ENCODE measurements at places on chromosomes 5 and 9.

DNA sequence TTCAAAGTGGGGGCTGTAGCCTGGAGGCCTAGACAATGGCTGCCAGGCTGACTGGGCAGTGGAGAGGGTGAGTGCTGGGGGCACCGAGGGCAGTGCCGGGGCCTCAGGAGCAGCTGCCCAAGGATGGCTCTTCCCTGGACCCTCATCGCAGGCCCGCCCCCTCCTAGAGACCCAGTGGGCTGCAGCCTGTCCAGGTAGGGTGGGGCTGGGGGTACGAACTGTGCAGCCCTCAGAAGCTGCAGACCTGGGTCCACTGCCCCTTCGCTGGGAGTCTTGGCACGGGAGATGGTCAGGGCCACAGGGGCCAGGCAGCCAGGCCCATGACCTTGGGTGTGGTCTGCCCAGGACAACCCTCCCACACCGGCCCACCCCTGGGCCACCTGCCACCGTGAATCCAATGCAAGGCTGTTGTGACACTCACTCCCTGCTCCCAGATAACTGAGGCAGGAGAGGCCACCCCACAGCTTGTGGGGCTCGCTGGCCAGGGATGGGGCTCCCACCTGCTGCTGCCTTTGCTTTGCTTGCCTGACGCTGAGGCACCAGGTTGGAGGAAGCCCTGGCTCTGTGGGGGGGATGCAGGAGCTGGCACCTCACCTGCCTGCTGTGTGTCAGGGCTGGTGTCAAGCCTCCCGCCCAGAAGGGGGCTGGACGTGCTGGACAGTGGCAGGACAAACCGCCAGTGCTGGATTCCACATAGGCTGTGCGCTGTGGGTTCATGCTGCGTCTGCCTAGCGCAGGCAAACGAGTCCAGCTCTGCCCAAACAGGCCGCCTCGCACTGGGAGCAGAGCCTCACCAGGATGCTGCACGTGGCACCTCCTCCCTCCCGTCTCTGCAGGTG lies 23.1 kb upstream of the SLC9A3 start:
- no peak for DNase-seq

DNA sequence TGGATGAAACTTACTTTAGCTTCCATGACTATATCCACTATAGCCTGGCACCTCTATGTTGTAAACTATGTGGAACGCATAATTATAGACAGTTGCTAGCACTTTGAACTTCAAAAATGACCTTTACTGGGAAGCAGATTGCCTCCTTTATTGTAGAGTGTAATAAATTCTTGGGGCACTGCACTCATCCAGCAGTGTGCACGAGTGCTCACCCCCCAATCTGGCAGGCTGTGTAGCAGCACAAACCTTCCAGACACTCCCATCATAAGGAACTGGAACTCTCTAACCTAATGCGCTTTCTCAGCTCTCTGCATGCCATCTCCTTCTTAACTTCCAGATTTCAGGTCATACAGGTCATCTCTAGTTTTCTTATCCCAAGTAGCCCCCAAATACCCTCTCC lies 1.5 kb upstream of the PDE6A start:
- no peak for DNase-seq

DNA sequence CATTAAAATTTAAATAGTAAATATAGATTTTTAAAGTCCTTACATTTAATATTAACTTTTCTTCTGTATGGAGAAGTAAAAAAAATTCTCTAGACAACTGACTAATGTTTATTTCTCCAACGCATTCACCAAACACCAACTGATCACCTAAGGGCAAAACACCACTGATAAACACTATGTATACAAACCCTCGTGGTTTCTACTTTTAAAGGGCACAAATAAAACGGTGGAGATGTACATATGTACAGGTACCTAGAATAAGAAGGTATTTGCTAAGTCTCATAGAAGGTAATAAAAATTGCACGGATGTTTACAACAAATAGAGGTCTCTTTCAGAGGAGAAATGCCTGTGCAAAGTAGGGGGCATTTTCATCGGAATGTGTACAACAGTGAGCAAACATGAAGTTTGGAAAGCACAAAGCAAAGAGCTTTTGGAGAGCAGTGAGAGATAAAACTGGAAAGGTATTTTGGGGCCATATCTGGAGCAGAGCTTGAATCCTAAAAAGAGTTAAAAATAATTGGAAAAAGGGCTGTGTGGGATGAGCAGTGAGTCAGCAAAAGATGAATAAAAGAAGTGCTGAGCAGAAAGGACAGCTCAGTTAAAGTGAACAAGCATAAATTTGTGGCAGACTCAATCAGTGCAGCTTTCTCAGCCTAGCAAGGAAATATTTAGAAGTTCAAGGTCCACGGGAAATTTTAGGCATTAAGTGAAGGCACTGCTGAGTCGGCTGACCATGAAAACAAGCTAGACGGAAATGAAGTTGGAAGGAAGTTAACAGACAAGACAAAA lies 160.0 kb downstream of the TMEM161B start:
- no peak for DNase-seq

DNA sequence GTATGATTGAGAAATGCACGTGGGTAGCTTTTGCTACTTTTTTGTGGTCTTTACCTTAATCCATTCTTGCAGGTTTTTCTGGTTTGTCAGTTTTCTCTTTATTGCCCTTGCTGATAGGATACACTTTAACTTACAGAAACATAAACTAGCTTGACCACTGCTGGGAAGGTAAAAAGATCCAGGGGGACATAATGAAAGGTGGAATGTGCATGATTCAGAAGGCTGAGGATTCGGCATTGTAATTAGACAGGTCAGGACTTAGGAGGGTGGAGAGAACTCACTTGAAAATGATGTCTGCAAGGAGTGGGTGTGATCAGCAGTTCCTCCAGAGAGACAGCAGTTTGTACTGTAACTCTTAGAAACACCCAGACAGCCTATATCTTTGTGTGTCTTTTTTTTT lies 19.8 kb upstream of the TXNDC8 start:
- no peak for DNase-seq

- no peak for DNase-seq
Measured at GRCh38 chr9:114109124-114109523, 10.0 kb upstream of the KIF12 start.

DNA sequence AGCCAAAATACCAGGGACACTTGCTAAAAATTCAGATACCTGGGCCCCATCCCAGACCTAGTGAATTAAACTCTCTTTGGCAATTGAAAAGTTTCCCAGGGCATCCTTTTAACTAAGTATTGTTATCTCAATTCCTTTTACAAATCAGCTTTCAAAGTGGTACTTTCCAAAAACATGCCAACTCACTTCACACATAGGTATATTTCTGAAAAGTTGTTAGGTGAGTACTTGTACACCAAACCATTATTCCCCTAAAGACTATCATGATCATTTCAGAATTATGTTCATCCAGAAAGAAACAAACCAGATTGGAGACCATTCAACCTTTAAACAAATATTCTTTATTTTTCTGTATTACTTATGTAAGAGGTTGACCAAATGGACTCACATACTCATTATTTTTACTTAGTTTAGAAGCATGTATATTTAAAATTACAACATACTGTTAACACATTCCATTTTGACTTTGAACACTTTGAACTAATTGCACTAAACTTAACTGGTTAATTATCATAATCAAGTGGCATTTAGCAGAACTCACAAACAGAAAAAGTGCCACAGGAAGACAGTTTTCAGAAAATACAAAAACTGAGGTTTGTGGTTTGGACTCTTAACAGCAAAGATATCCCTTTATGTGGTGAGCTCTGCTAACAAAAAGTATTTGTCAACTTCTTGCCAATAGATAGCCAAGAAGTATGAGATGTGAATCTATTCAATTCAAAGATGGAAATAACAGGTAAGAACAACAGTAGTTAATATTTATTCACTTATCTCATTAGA lies 40.7 kb downstream of the KIAA0825 start:
- DNase-seq: no peak

GRCh38 chr9:136901516-136902258 lies 15.4 kb downstream of the TRAF2 start:
- no peak for DNase-seq

- no peak for DNase-seq
Measured at GRCh38 chr9:2657427-2657826, 35.8 kb downstream of the VLDLR start.

GRCh38 chr9:121172726-121173487 lies 28.8 kb downstream of the RAB14 start:
- DNase-seq: no peak

- DNase-seq: no peak
Measured at GRCh38 chr5:18732556-18733479, 1098.6 kb downstream of the TAF11L14 start.

GRCh38 chr9:121825031-121825691 lies 173.7 kb downstream of the DAB2IP start:
- no peak for DNase-seq

DNA sequence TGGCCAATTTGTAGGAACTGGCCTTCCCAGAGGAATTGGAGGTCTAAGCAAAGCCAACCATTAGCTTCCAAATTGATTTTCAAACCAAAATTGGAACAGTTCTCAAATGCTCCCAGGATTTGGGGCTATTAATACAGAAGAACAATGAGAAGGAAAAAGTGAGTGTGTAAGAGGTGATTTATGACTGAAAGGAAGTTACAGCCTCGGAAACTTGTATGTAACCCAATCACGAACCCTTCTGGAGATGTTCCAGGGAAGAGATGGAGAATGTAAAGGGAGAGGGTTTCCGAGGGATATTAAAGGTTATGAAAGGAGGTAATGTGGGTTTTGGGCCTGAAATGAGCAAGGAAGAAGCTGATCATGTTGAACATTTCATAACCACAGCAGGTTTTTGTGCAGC lies 93.2 kb upstream of the CXCL14 start:
- DNase-seq: no peak

- DNase-seq: no peak
Measured at GRCh38 chr5:148823871-148824270, 2.5 kb upstream of the ADRB2 start.

Data from HS-27A (cell line).